ENCODE measurements at places on chromosomes 7 and 10. TPM values are rescaled to one million over a fixed set of nuclear protein-coding genes. Genes with fewer than 3 reads are reported as not detected.

Gene LRGUK
- total RNA-seq = not detected

DNA sequence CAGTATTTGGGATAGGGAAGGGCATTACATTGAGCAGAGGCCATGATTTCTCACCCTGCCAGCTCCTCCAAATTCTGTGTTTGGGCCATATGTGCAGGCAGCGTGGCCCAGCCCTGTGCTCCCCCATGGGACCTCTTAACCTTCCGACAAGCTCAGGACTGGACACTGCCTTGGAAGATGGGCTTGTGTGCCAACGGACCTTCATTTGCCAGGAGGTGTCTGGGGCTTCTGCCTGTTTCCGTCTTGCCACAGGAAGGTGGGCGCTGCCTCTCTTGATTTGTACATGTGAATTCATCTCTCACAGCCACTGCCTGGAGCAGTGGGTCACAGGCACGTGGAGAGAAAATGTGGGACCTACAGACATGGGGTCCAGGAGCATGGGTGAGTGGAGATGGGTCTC is 272.6 kb downstream of the CCSER2 start:
- DNase-seq = no peak

Gene ZNF485
- total RNA-seq = 8.8 TPM

- DNase-seq = no peak
Measured at GRCh38 chr10:110754375-110755105, 110.4 kb downstream of the RBM20 start.

- DNase-seq = no peak
Measured at GRCh38 chr7:148175512-148175911, 415.1 kb upstream of the C7orf33 start.

Gene CACNA2D1
- total RNA-seq = 9.0 TPM

Gene CLDN3
- total RNA-seq = not detected

GRCh38 chr10:35895331-35895730 is 253.2 kb upstream of the FZD8 start:
- DNase-seq = no peak

DNA sequence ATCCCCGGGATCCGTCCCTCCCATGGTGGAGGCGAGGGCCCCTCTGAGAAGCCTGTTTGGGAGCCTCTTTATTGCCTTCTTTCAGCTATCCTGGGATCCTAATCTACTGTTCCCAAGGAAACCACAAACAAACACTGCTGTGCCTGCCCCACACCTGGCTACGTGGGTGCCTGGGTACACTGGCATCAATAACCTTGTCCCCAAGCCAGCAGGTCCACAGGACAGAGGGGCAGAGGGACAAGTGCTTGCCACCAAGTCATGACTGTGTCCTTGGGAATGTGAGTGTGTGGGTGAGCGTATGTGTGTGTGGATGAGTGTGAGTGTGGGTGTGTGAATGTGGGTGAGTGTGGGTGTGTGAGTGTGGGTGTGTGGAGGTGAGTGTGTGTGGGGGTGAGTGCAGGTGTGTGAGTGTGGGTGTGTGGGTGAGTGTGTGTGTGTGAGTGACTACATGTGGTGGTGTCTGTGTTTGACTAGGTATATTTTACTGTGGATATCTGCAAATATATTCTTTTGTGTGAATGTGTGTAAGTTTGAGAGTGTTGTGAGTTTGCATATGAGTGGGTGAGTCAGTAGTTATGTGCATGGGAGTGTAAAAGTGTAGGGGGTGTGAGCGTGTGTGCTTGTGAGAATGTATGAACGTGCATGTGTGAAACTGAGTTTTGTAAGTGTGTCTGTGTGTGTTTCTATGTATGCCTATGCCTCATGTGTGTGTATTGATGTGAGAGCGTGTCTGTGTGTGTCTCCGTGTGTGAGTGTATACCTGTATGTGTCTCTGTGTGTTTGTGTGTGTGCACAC is 96.1 kb downstream of the TNS3 start:
- DNase-seq = no peak
